Osteocyte (in vitro differentiated cells): ENCODE measurements at places on chromosomes 1 and 21. TPM values are rescaled to one million over a fixed set of nuclear protein-coding genes. Genes with fewer than 3 reads are reported as not detected.

MAP3K21 gene
- 0.11 TPM in 1 of 2 replicates, not detected in the other for total RNA-seq

FNDC5 gene
- total RNA-seq, result 2.0 and 3.2 TPM in 2 replicates

PTPRU gene
- 3.5 and 4.8 TPM in 2 replicates for total RNA-seq

- peaks cover 11% of the 10 kb centered on the region for H3K4me1 ChIP-seq
- DNase-seq, result no peak
- H3K36me3 ChIP-seq, result peaks cover 2% of the 10 kb centered on the region
- H3K27me3 ChIP-seq, result no peaks in the 10 kb centered on the region
- no peak overlapping the region for H3K27ac ChIP-seq
Measured at GRCh38 chr21:41460578-41461527, 34.8 kb downstream of the MX1 start.

GRCh38 chr1:42529724-42530181 is 66.7 kb downstream of the CCDC30 start:
- no peak overlapping the region for H3K4me3 ChIP-seq
- peaks cover 20% of the 10 kb centered on the region for H3K27me3 ChIP-seq
- no peak for DNase-seq
- H3K27ac ChIP-seq, result no peak overlapping the region

DNA sequence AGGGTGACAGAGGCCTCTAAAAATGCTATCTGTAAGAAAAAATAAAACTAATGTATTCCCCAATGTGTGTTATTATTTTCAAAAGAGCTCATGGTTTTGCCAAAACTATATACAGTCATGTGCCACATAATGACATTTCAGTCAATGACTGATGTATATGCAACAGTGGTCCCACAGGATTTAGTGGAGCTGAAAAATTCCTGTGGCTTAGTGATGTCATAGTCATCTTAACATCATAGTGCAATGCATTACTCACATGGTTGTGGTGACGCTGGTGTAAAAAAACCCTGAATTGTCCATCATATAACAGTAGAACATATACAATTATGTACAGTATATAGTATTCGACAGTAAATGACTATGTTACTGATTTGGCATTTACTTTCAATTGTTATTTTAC is 172.4 kb downstream of the CACNA1E start:
- H3K4me1 ChIP-seq, result no peaks in the 10 kb centered on the region
- no peak overlapping the region for H3K27ac ChIP-seq
- no peaks in the 10 kb centered on the region for H3K27me3 ChIP-seq
- no peaks in the 10 kb centered on the region for H3K36me3 ChIP-seq
- no peak overlapping the region for H3K4me3 ChIP-seq
- DNase-seq, result no peak

CFAP45 gene
- total RNA-seq, result 0.52 and 0.83 TPM in 2 replicates

DNA sequence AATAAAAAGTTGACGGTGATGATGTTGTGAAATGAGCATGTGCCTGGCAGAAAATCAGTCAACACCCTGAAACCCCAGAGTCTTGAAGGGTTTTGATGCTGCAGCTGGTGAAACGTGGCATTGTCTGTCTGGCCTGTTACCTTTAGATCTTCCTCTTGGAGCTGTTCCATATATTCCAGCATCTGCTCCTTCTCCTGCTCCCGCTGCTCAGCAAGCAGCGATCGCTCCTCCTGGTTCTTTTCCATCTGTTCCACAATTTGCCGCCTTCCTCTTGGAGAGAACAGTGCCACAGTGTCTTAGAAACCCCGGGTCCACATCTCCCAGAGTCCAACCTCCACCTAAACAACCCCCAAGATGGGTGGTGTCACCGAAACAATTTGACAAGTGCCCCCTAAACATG is 15.7 kb downstream of the CFAP45 start:
- H3K36me3 ChIP-seq, result no peaks in the 10 kb centered on the region
- no peak overlapping the region for H3K4me3 ChIP-seq
- H3K4me1 ChIP-seq, result no peaks in the 10 kb centered on the region
- DNase-seq, result no peak

DNA sequence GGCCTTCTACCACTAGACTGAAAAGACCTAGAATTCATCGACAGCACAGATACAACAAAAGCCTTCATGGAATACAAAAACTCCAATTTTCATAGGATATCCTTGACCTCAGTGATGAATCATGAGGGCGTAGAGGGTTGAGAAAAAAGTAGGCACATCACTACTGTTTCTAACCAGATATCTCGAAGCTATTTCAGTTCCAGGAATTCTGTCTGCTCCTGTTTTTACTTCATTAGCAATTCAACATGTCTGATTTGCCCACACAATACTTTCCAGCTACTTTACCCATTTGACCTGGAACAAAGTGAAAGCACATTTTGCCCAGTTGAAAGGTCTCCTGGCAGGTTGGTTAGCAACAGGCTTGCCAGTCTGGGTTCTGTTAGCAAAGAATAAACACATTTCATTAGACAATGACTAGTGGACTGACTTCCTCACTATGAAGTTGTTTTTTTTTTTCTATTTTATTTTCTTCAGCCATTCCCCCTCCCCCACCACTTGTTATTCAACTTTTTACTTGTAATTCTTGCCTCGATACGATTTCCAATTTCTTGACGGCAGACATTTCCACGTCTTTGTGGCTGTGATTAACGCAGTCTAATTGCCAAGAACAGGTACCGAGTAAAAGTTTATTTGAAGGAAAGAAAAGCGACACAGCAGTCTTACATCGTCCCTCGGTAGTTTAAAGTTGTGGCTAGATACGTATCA is 4.0 kb upstream of the ZBTB18 start:
- peak overlapping the region; percentile 99 for H3K27ac ChIP-seq
- H3K27me3 ChIP-seq, result no peaks in the 10 kb centered on the region
- DNase-seq, result no peak
- H3K4me3 ChIP-seq, result peak overlapping the region; percentile 95

- no peak overlapping the region for H3K27ac ChIP-seq
- peaks cover 19% of the 10 kb centered on the region for H3K27me3 ChIP-seq
- peaks cover 6% of the 10 kb centered on the region for H3K4me1 ChIP-seq
- no peaks in the 10 kb centered on the region for H3K36me3 ChIP-seq
- no peak overlapping the region for H3K4me3 ChIP-seq
Measured at GRCh38 chr1:44718091-44718490, 12.9 kb downstream of the RNU5D-1 start.

CFHR2 gene
- total RNA-seq, result not detected in 2 replicates

GRCh38 chr1:8554956-8555534 is 237.1 kb downstream of the SLC45A1 start:
- no peaks in the 10 kb centered on the region for H3K27me3 ChIP-seq
- H3K27ac ChIP-seq, result peak overlapping the region; percentile 70
- H3K4me3 ChIP-seq, result no peak overlapping the region
- peaks cover 13% of the 10 kb centered on the region for H3K36me3 ChIP-seq

DNA sequence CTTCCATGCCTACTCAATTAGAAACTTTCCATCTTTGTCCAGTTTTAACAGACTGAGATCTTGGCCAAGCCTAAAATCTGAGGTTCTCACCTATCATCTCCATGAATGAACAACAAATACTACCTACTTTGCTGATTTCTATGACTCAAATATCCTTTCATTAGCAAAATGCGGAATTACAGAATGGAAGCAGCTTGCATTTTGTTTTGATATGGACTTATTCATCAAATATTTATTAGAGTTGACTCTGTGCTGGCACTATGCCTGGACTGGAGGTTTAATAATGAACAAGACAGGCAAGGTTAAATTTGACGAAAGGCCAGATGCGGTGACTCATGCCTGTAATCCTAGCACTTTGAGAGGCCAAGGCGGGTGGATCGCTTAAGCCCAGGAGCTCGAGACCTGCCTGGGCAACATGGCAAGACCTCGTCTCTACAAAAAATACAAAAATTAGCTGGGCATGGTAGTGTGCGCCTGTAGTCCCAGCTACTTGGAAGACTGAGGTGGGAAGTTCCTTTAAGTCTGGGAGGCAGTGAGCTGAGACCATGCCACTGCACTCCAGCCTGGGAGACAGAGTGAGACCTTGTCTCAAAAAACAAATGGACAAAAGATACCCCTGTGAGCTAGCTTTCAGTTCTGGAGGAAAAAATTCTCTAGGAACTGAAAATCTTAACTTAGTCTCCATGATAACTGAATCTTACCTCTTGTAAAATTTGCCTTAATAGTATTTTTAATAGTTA is 29.4 kb upstream of the SOD1 start:
- no peaks in the 10 kb centered on the region for H3K36me3 ChIP-seq

DNA sequence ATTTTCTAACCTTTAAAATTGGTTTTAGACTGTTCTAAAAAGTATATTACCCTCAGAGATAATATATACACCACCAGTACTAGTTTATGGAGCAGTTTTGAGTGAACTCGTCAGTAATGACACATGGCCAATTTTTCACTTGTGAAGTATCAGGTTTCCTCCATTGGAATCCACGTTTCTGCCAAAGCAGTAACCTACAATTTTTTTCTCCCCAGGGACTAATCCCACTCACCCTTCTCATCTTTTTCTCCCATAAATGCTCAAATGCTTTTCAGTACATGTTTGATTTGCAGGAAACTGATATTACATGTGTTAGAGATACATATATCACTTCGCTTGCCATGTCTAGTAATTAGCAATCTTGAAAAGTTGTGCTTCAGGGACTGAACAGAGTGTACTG is 94.1 kb downstream of the COL24A1 start:
- no peaks in the 10 kb centered on the region for H3K27me3 ChIP-seq
- H3K36me3 ChIP-seq, result no peaks in the 10 kb centered on the region
- peaks cover 34% of the 10 kb centered on the region for H3K4me1 ChIP-seq
- DNase-seq, result no peak

ARID4B gene
- 41.3 and 41.5 TPM in 2 replicates for total RNA-seq

GRCh38 chr1:7550261-7550865 is 220.7 kb upstream of the VAMP3 start:
- peak overlapping the region; percentile 97 for H3K27ac ChIP-seq
- peaks cover 32% of the 10 kb centered on the region for H3K4me1 ChIP-seq
- H3K27me3 ChIP-seq, result no peaks in the 10 kb centered on the region
- H3K4me3 ChIP-seq, result no peak overlapping the region
- no peak for DNase-seq

DNA sequence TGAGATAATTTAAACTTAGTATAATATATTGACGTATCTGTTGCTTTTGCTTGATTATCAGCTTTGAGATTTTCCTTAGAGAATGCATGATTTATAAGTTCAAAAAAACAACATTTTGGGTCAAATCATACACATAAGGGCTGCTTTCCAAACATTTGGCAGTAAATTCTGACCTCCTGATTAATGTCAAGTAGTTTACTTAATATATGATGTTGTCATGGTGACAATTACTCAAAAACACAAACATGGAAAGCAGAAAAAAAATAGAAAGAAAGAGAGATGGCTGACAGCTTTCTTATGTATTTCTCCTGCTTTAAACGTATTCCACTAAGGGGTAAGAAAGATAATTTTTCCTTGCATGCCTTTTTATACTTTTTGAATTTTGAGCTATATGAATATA is 258.2 kb upstream of the C1orf105 start:
- no peak overlapping the region for H3K27ac ChIP-seq
- no peak for DNase-seq
- peaks cover 30% of the 10 kb centered on the region for H3K4me1 ChIP-seq

SLC9C2 gene
- not detected in 2 replicates for total RNA-seq

DNA sequence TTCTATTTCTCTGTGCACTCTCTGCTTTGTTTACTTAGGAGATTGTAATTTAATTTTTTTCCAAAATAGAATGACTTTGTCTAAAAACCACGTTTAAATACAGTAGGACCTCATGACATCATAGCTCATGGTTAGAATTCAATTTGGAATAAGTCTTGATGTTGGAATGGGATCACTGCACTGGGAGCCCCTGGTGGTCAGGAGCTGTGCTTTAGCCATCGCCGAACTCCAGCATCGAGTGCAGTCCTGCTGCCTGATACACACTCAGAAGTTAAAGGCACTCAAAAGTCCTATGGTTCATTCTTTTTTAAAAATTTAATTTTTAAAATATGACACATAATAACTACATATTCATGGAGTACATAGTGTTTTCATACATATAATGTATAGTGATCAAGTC is 75.1 kb downstream of the TEX35 start:
- no peak overlapping the region for H3K27ac ChIP-seq
- H3K27me3 ChIP-seq, result no peaks in the 10 kb centered on the region
- H3K36me3 ChIP-seq, result no peaks in the 10 kb centered on the region

CAMK1G gene
- total RNA-seq, result not detected in 2 replicates

- no peaks in the 10 kb centered on the region for H3K4me1 ChIP-seq
- H3K27me3 ChIP-seq, result no peaks in the 10 kb centered on the region
- DNase-seq, result no peak
- no peaks in the 10 kb centered on the region for H3K36me3 ChIP-seq
- no peak overlapping the region for H3K27ac ChIP-seq
- H3K4me3 ChIP-seq, result no peak overlapping the region
Measured at GRCh38 chr1:177255411-177255810, 84.7 kb downstream of the BRINP2 start.

MROH7 gene
- 0.11 TPM in 1 of 2 replicates, not detected in the other for total RNA-seq

ZNF697 gene
- total RNA-seq, result 8.0 and 8.3 TPM in 2 replicates

DNA sequence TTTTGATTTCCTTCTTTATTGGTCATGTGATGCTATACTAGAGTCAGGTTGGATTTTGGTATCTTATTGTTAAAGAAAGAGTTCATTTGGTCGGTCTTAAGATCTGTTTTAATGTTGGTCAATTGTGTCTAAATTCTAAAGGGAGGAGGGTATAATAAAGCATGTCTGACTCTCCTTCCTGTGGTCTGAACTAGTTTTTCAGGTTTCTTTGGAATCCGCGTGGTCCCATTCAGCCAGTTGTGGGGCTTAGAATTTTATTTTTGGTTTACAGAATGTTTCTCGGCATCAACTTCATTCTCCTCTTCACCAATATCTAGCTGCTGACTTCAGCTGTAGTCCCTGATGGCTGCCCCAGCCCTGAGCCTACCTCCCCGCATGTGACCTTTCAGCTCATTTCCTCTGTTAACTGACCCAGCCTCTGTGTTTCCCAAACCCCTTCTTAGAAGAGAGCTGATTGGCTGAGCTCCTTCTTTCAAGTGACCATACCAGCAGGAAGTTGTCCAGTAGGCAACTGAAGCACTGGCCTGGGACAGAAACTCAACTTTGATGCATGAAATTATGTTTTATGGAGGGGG is 8.7 kb upstream of the MYOC start:
- no peaks in the 10 kb centered on the region for H3K36me3 ChIP-seq
- DNase-seq, result no peak
- peaks cover 20% of the 10 kb centered on the region for H3K27me3 ChIP-seq
- H3K4me1 ChIP-seq, result no peaks in the 10 kb centered on the region
- H3K27ac ChIP-seq, result no peak overlapping the region
- no peak overlapping the region for H3K4me3 ChIP-seq

DNA sequence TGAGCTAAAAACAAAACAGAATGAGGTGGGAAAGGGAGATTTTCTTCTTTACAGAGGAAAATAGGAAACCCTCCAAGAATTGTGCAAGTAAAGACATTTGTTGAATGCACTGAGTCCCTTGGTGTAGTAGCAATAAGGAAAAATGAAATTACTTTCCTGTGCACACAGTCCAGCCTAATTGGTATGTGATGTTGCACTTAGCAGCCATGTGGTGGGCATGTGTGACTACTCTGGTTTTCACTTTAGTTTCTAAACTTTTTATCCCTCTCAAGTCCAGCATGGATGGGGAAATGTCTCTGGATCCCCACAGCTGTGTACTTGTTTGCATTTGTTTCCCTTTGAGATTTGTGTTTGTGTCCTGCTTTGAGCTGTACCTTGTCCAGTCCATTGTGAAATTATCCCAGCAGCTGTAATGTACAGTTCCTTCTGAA is 7.1 kb upstream of the AGO3 start:
- H3K27me3 ChIP-seq, result no peaks in the 10 kb centered on the region
- no peak for DNase-seq
- peaks cover 15% of the 10 kb centered on the region for H3K4me1 ChIP-seq

GRCh38 chr1:9242338-9242969 is 7.9 kb downstream of the H6PD start:
- no peak overlapping the region for H3K27ac ChIP-seq
- DNase-seq, result no peak
- H3K36me3 ChIP-seq, result peaks cover 24% of the 10 kb centered on the region
- H3K4me3 ChIP-seq, result no peak overlapping the region
- H3K27me3 ChIP-seq, result no peaks in the 10 kb centered on the region

UBASH3A gene
- not detected in 2 replicates for total RNA-seq

ALX3 gene
- not detected in 2 replicates for total RNA-seq
